ENCODE measurements at places on chromosomes 13 and 19. TPM values are rescaled to one million over a fixed set of nuclear protein-coding genes. Genes with fewer than 3 reads are reported as not detected.

Gene N4BP2L1
- 7.4 TPM for total RNA-seq

Gene ZNF208
- not detected for total RNA-seq

Gene OR4F17
- not detected for total RNA-seq

Gene NBEA
- total RNA-seq, result 20.8 TPM

Gene TARM1
- not detected for total RNA-seq

Gene NDUFA13
- 396 TPM for total RNA-seq

Gene SHANK1
- 7.8 TPM for total RNA-seq

Gene P2RY11
- 22.7 TPM for total RNA-seq

Gene KLK15
- total RNA-seq, result 0.26 TPM

Gene ADPRHL1
- 2.5 TPM for total RNA-seq

Gene OCEL1
- 23.8 TPM for total RNA-seq

Gene RDH8
- total RNA-seq, result not detected

Measured in type B pancreatic cell (in vitro differentiated cells).